ENCODE measurements at places on chromosomes 11 and 22. TPM values are rescaled to one million over a fixed set of nuclear protein-coding genes. Genes with fewer than 3 reads are reported as not detected.

DNA sequence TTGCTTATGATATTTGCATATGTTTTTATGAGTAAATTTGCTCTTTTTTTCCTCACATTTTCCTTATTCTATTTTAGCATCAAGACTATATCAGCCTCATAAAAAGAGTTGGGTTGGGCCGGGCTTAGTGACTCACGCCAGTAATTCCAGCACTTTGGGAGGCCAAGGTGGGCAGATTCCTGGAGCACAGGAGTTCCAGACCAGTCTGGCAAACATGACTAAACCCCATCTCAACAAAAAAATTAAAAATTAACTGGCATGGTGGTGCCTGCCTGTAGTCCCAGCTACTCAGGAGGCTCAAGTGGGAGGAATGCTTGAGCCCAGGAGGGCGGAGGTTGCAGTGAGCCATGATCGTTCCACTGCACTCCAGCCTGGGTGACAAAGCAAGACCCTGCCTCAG, 148.8 kb upstream of the ANO5 start:
- DNase-seq = no peak

Gene P2RY6
- 2.1 TPM for total RNA-seq

- no peak for DNase-seq
These were observed 31.2 kb upstream of the SPON1 start for GRCh38 chr11:13931356-13931755.

Gene OR51B4
- not detected for total RNA-seq

- peak; percentile 88 for DNase-seq
These were observed 129.1 kb downstream of the EHF start for GRCh38 chr11:34749666-34750659.

DNA sequence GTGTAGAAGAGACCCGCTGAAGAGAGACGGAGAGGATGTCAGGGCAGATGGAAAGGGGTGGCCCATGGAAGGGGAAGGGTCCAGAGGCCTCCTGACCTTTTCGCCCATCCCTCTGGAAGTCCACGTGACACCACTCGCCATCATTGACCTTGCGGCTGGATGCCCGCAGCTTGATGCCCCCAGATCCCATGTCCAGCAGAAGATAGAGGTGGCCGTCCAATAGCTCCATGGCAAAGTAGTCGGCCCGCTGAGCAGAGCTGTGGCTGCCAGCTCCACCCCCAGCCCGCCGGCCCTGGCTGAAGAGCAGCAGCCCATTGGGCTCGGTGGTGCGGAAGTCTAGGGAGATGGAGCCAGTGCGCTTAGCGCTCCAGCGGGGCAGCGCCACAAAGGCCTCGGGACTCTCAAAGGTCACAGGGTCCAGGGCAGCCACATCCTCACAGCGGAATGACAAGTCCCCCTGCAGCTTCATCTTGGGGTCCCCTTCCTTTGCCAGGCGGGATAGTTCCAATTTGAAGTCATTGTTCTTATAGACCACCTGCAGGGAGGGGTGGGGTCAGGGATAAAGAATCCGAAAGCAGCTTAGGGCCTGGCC, 55.7 kb downstream of the NRXN2 start:
- DNase-seq = no peak

GRCh38 chr11:35404388-35404775, 15.0 kb downstream of the SLC1A2 start:
- no peak for DNase-seq

Gene OTOG
- total RNA-seq = not detected

GRCh38 chr11:68303982-68304780, 8.2 kb upstream of the LRP5 start:
- DNase-seq = no peak

DNA sequence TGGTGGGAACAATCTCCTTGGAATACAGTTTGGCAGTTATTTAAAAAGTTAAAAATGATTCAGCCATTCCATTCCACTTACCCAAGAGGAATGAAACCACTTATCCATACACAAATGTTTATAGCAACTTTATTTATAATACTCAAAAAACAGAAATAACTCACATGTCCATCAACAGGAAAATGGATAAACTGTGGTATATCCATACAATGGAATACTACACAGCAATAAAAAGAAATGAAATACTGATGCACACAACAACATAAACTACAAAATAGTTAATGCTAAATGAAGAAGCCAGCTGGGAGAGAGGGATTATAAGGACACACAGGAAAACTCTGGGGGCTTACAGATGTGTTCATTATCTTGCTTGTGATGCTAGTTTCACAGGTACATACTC, 64.7 kb downstream of the FCHSD2 start:
- no peak for DNase-seq

- no peak for DNase-seq
These were observed 221.2 kb downstream of the TRPC6 start for GRCh38 chr11:101362643-101363042.

Gene CBX7
- 69.9 TPM for total RNA-seq

DNA sequence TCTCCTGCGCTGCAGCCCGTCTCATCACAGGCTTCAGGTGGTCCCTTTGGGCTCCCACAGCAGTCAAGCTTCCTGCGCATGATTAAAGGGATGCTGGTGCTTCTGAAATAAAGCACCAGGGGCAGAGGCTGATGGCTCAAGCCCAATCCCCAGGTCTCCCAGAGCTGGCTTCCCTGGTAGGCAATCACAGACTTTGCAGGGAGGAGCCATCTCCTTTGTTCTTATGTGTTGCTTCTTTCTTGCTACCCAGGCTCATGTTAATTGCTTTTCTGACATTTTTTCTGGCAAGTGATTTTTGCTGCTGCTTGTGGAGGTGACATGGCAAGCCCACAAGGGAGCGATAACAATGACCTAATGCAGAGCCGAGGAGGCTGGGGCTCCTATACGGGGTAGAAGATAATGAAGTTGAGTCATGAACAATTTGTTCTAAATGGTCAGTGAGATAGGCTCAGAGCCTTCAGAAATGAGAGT, 25.2 kb upstream of the PLET1 start:
- no peak for DNase-seq

Measured in Right ventricle myocardium superior (tissue), 1 donor.